Activated naive CD4-positive, alpha-beta T cell treated with anti-CD3 and anti-CD28 coated beads for 36 hours (primary cell): ENCODE measurements at places on chromosomes 4 and X. TPM values are rescaled to one million over a fixed set of nuclear protein-coding genes. Genes with fewer than 3 reads are reported as not detected.

The F9 gene
- not detected for total RNA-seq

The ETDA gene
- not detected for total RNA-seq

The DNAAF6 gene
- not detected for total RNA-seq

The TMEM255A gene
- total RNA-seq = not detected

The PAGE2B gene
- 0.48 TPM for total RNA-seq

The ENPEP gene
- total RNA-seq = not detected

DNA sequence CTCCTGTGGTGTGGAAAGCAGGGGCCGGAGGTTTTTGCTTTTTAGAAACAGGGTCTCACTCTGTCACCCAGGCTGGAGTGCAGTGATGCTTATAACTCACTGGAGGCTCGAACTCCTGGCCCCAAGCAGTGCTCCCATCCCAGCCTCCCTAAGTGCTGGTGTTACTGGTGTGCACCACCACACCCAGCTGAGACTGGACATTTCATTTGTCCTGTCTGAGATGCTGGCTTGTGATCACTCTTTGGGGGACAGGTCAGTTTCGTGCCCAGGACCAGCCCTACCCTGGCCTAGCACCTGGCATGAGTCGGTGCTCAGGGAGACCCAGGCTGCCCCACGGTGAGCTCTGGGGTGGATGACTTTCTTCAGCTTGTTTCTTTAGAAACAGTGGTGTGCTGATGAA, 11.3 kb downstream of the PSAPL1 start:
- no peaks in the 10 kb centered on the region for H3K27me3 ChIP-seq
- H3K27ac ChIP-seq = no peak overlapping the region
- no peak overlapping the region for H3K4me3 ChIP-seq
- no peak for DNase-seq

DNA sequence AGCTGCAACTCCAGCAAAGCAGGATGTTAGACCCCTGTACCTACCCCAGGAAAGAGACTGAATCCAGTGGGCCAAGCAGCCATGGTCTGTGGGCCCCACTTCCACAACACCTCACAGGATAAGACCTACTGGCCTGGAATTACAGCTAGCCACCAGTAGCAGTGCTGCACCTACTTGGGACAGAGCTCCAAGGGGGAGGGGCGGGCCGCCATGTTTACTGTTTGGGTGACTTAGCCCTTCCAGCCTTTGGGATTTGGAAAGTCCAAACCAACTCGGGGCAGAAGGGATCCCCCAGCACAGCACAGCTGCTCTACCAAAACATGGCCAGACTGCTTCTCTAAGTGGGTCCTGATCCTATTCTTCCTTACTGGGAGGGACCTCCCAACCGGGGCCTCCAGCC, 9.1 kb upstream of the TMSB15B start:
- H3K27ac ChIP-seq = no peak overlapping the region
- no peak for DNase-seq
- no peak overlapping the region for H3K4me3 ChIP-seq
- no peaks in the 10 kb centered on the region for H3K4me1 ChIP-seq
- no peaks in the 10 kb centered on the region for H3K36me3 ChIP-seq

GRCh38 chrX:42772874-42773273, 5.1 kb downstream of the PPP1R2C start:
- H3K36me3 ChIP-seq = no peaks in the 10 kb centered on the region
- no peak overlapping the region for H3K4me3 ChIP-seq
- DNase-seq = no peak
- no peak overlapping the region for H3K27ac ChIP-seq
- no peaks in the 10 kb centered on the region for H3K27me3 ChIP-seq

DNA sequence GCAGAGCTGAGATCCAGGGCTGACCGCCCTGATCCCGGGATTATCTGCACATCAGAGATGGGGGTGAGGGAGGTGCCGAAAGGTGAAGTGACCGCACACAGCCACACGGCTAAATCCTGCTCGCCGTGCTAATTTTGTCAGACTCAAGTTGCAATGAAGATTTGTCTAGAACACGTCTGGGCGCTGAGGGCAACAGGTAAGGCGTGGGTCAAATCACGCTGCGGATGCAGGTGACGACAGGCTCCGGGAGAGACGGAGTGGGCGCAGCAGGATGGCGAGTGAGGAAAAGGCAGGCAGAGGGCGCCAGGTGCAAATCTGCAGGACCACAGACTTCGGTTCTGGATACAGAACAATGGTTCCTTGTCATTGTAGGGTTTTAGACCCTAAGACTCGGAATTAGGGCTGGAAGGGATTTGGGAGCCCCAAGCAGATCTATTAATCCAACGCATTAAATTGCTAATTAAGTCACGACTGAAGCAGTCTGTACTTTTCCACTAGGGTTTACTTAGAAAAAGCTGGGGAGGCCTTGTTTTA, 1.9 kb upstream of the TBC1D14 start:
- no peak overlapping the region for H3K4me3 ChIP-seq
- H3K27me3 ChIP-seq = peaks cover 3% of the 10 kb centered on the region
- peaks cover 4% of the 10 kb centered on the region for H3K36me3 ChIP-seq
- H3K27ac ChIP-seq = no peak overlapping the region
- H3K4me1 ChIP-seq = peaks cover 45% of the 10 kb centered on the region
- peak; percentile 68 for DNase-seq

GRCh38 chrX:24493740-24494581, 28.9 kb downstream of the PDK3 start:
- H3K36me3 ChIP-seq = no peaks in the 10 kb centered on the region
- H3K4me3 ChIP-seq = no peak overlapping the region
- peaks cover 45% of the 10 kb centered on the region for H3K4me1 ChIP-seq
- H3K27ac ChIP-seq = peak overlapping the region; percentile 41

DNA sequence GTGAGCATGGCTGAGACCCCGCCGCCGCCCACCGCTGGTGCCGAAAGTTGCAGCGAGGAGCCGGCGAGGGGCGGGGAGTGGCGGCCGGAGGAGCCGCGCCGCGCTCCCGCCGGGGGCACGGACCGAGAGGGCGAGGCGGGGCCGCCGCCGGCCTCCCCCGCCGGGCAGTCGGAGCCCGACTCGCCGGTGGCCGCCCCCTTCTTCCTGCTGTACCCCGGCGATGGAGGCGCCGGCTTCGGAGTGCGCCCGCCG, 16.5 kb downstream of the UTP3 start:
- peaks cover 1% of the 10 kb centered on the region for H3K36me3 ChIP-seq
- DNase-seq = no peak
- no peaks in the 10 kb centered on the region for H3K27me3 ChIP-seq
